ENCODE measurements at places on chromosomes 13 and 19.

DNA sequence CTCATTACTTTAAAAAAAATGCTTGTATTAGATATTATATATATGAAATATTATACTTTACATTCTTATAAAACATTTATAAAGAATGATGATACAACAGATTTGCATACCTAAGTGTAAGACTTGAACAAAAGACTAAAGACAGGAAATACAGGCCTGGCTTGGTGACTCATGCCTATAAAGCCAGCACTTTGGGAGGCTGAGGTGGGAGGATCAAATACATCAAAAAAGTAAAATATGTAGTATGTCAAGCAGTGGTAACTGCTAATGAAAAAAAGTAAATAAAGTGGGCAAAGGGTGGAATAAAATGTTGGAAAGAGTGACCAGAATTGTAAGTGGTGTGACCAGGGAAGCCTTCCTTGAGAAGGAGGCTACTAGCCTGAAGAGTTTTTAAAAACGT lies 133.7 kb downstream of the GGACT start:
- DNase-seq: no peak

- no peak for DNase-seq
Measured at GRCh38 chr13:33761740-33762139, 56.2 kb upstream of the RFC3 start.

GRCh38 chr13:102703726-102704035 lies 8.8 kb upstream of the METTL21C start:
- no peak for DNase-seq

DNA sequence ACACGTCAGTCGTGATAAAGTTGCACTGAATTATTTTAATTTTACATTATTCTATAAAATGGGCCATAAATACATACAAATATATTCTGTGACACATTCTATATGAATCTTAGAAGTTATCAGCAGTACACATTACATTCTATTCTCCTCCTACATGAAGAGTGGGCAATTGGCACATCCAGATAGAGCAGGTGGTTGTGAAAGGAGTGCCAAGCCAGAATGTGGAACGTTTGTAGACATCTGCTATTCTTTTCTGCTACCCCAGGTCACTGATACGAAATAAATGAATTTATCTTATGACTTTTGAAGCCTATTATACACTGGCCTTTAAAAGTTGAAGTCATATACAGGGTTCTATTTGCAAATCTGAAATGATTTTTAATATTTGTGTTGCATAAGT lies 373.2 kb downstream of the PCDH17 start:
- no peak for DNase-seq

- no peak for DNase-seq
Measured at GRCh38 chr13:39302820-39303219, 264.6 kb downstream of the NHLRC3 start.

DNA sequence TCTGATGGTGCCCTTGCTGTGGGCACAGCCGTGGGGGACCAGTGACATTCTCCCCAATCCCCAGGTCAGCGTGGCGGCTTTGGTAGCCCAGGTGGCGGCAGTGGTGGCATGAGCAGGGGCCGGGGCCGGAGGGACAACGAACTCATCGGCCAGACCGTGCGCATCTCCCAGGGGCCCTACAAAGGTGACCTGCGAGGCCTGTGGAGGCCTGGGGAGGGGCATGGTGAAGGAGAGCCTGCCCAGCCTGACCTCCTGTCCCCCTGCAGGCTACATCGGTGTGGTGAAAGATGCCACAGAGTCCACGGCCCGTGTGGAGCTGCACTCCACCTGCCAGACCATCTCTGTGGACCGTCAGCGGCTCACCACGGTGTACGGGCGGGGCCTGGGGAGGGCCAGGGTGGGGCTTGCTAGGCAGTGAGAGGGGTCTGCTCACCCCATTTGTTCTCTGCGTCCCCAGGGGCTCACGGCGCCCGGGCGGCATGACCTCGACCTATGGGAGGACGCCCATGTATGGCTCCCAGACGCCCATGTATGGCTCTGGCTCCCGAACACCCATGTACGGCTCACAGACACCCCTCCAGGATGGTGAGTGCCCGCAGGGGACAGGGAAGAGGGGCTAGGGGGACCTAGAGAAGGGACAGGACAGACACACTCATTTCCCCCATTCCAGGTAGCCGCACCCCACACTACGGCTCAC lies 7.7 kb upstream of the TIMM50 start:
- no peak for DNase-seq

DNA sequence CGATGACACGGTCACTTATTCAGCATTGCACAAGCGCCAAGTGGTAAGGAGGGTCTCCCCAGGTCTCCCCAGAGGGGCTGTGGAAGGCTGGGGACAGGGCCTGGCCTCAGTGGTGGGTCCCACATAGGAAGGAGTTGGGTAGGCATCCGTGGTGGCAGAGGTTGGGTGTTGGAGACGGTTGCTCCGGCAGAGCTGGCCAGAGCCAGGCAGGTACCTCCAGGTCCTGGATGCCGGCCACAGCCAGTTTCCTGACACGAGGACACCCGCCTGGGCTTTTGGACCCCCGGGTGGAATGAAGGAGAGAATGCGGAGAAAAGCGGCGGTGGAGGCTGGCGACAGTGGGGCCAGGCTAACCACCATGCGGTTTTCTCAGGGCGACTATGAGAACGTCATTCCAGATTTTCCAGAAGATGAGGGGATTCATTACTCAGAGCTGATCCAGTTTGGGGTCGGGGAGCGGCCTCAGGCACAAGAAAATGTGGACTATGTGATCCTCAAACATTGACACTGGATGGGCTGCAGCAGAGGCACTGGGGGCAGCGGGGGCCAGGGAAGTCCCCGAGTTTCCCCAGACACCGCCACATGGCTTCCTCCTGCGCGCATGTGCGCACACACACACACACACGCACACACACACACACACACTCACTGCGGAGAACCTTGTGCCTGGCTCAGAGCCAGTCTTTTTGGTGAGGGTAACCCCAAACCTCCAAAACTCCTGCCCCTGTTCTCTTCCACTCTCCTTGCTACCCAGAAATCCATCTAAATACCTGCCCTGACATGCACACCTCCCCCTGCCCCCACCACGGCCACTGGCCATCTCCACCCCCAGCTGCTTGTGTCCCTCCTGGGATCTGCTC lies 1.3 kb upstream of the FFAR1 start:
- DNase-seq: no peak

DNA sequence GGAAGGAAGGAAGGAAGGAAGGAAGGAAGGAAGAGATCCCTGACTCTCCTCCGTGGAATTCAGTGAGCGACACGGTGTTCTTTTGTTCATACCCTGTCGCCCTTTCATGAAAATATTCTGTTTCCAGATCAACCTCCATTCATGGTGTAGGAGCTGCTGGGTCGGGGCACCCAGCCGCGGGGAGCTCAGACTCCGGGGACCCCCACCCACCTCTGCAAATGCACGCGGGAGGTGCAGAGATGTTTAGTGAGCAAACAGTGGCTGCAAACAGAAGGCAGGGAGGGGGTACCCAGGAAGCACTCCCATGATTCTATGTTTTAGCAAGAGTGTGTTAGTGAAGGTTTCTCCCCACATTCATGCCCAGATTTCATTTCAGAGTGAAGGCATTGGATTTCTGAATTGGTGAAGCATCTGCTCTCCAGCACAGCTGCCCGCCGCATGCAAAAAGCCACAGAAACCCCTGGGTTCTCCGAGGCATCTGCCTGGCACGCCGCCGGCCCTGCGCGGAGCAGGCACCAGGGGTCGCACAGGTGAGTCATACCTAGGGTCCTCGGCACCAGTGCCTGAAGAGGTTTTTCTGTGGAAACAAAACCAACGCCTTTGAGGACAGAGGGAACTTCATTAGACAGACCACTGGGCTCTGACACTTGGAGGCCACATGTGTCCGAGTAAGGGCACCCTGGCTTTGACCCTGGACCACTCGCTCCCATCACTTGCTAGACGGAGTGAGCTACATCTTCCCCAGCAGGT lies 80.6 kb downstream of the ZNF557 start:
- DNase-seq: no peak

DNA sequence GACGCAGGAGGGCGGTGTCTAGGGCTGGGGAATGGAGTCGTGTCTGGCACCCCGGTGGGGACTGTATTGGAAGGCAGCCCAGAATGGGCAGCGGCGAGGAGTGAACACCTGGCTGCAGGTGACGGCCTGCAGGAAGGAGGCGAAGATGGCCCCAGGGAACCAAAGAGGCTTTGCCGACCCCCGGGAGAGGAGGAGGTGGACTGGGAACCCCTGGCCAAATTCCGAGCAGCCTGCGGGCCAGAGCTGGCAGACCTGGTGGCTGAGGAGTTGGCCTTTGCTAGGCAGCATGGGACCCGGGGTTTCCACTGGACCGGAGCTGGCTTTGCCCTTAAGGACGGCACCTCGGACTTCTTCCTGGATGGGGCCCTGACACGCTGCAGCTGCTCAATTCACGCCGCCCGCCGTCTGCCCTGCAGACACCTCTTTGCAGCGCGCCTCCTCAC lies 25.9 kb downstream of the ZSWIM9 start:
- DNase-seq: no peak

- DNase-seq: no peak
Measured at GRCh38 chr19:33511346-33511745, 10.2 kb downstream of the PEPD start.

DNA sequence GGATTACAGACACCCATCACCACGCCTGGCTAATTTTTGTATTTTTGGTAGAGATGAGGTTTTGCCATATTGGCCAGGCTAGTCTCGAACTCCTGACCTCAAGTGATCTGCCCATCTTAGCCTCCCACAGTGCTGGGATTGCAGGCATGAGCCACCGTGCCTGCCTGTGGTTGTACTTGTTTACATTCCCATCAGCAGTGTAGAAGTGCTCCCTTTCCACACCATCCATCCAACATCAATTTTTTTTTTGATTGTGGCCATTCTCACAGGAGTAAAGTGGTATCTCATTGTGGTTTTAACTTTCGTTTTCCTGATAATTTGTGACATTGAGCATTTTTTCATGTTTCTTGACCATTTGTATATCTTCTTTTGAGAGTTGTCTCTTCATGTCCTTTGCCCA lies 1019.4 kb upstream of the SLC10A2 start:
- DNase-seq: no peak

All from thoracic aorta (tissue), 2 donors.